CD4-positive, alpha-beta T cell treated with Interleukin-6 at 100 ng/mL for 8 hours (primary cell): ENCODE measurements at places on chromosomes 7 and 10.

GRCh38 chr10:53491774-53492173 lies 719.2 kb upstream of the MBL2 start:
- no peak for DNase-seq

GRCh38 chr10:113126229-113127201 lies 176.5 kb downstream of the TCF7L2 start:
- DNase-seq: peak; percentile 25

- DNase-seq: no peak
Measured at GRCh38 chr7:101216860-101217387, 457 bp downstream of the PLOD3 start.

- DNase-seq: no peak
Measured at GRCh38 chr10:71605263-71605962, 114.2 kb downstream of the C10orf105 start.

GRCh38 chr10:60197206-60197605 lies 192.5 kb downstream of the ANK3 start:
- DNase-seq: no peak

DNA sequence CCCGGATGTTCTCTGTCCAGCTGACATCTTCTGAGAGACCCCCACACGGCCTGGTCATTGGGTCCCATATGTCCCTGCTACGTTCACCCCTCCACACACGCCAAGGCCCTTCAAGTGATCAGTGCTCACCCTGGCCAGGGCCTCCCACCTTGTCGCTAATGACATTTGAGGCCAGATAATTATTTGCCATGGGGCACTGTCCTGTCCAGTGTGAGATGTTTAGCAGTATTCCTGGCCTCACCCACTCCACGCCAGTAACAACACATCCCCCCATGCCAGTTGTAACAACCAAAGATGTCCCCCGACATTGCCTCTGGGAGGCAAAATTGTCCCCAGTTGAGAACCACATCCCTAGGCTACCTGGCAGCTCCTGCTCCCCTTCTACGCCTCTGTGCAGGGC lies 49.9 kb upstream of the NANOS1 start:
- no peak for DNase-seq

DNA sequence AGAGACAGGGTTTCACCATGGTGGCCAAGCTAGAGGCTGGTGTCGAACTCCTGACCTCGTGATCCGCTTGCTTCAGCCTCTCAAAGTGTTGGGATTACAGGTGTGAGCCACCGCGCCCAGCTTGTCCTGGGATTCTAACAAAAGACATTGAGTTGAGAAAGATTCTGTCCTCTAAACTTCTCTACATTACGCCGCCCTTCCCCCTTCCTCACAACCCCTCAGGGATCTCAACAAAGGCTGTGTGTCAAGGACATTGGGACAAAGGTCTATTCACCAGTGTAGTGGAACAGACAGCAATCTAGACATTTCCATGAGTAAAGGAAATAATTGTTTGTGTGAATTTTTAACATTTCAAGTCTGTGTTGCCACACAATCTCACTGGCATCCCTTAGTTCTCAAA lies 68.8 kb upstream of the KIF5B start:
- DNase-seq: no peak

GRCh38 chr10:35089611-35090161 lies 455 bp downstream of the CUL2 start:
- peak; percentile 10 for DNase-seq

DNA sequence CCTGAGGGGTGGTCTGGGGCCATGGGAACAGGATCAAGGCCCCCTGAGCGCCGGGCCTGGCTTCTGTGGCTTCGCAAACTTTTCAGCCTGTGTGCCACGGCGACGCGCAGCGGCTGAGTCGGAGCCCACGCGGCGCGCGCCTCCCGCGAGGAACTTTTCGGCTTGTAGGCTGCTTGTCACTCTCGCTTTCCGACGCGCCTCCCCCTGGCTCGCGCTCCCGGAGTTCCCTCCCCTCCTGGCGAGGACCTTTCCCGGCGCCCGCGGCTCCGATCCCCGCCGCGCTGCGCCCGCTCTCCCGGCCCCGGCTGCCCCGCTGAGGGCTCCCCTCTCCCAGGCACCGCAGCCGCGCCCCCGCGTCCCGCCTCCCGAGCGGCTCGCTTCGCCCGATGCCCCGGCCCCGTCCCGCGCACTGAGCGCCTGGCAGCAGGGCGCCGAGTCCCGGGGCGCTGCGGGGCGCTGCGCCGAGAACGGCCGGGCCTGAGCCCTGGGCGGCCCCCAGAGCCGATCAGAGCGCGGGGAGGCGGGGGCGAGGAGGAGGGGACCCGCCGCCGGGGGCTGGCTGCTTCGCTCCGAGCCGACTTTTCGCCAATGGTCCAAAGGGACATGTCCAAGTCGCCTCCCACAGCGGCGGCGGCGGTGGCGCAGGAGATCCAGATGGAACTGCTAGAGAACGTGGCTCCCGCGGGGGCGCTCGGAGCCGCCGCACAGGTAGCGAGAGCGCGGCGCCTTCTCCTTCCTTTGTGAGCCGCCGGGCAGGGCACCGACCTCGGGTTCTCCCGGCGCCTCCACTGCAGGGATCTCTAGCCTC lies at the start of gene CACNB2:
CACNB2 (plus strand) TSS at position 276 of the 808 bp plus-strand sequence.
- DNase-seq: no peak

GRCh38 chr7:3370068-3370830 lies 69.2 kb downstream of the SDK1 start:
- no peak for DNase-seq

DNA sequence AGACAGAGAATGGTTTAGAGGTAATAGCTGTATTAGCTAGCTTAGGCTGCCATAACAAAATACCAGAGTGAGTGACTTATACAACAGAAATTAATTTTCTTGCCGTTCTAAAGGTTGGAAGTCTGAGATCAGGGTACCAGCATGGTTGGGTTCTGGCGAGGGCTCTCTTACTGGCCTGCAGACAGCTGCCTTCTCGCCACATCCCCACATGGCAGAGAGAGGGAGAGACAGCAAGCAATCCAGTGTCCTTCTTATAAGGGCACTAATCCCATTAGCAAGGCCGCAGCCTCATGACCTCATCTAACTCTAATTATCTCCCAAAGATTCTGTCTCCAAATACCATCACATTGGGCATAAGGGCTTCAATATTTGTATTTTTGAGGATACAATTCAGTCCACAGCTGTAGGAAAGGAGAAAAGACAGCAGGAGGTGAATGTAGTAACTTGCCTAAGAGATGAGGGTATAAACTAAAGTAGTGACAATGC lies 3.6 kb upstream of the STAM start:
- DNase-seq: no peak

GRCh38 chr7:55983537-55983936 lies 19.2 kb downstream of the NIPSNAP2 start:
- DNase-seq: no peak

GRCh38 chr7:129781928-129782817 lies 170.6 kb downstream of the UBE2H start:
- no peak for DNase-seq

- DNase-seq: no peak
Measured at GRCh38 chr10:69665474-69666320, 35.6 kb downstream of the FAM241B start.

- DNase-seq: no peak
Measured at GRCh38 chr7:66257481-66257880, 52.3 kb downstream of the TPST1 start.

DNA sequence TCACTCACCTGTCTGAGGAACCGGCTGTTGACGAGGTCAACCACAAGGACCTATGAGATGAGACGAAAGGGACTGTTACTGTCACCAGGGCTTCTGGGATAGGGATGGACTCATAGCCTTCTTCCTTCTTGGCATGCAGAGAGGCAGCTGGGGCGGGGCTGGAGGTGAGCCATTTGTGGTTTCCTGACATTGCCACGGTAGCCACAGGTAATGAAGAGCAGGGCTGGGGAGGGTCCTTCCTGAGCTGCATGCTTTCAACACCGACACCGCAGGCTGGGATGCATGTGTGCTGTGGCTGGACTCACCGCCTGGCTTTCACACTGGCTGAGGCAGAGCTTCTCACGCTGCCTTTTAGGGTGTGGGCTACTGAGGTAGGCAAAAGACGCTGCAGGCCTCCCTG lies 46.4 kb upstream of the MKRN1 start:
- no peak for DNase-seq

DNA sequence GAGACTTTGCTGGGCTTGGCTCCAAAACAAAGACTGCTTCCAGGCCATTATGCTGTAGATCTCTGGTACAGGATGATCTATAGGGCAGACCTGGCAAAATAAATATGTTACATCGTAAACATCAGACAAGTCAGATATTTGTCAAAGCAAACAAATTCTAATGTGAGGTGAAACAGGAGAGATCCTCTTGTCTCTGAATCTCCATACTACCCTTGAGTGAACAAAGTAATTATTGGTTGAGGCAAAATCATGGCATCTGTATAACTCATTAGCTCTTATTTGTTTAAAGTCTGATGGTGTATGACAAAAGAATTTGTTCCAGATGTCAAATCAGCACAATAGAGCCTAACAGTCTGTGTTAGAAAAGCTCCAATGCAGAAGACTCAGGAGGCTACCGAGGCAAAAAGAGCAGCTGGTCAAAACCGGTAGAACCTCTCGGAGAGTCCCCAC lies 1291.5 kb downstream of the TYW1 start:
- DNase-seq: no peak

DNA sequence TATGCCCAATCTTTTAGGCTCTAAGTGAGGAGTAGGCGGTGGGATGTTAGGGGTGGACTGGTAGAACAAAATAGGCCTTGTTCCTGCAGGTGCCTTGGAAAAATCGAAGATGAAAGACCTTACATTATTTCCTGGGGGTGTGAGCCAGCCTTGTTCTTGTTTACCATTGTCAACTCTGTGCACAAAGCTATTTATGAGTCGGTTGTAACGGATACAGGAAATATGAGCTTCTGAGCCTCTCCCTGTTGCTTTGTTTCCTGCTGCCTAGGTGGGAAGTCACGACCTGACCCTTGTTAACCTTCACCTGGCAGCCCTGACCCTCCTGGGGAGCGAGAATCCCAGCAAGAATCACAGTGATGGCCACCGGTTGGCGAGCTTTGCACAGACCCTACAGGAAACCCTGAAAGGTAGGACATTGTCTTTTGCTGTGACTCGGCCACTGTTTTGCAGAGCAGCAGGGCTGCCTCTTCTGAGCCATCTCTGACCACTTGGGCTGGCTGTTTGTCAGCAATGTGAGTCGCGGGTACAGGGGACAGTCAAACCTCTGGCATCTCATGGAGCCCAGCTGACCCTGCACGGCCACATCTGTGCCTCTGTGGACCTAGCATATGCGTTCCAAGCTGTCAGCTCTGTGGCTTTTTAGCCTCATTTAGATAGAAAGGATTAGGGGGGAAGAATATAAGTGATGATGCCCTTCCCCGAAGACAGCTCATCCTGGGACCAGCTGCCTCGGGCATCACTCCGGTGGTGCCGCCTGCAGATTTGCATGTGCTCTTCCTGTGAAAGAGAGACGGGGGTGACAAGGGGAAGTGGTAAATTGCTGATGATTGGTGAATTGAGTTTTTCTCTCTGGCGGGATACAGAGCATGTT lies 102.1 kb upstream of the ANLN start:
- peak; percentile 56 for DNase-seq

DNA sequence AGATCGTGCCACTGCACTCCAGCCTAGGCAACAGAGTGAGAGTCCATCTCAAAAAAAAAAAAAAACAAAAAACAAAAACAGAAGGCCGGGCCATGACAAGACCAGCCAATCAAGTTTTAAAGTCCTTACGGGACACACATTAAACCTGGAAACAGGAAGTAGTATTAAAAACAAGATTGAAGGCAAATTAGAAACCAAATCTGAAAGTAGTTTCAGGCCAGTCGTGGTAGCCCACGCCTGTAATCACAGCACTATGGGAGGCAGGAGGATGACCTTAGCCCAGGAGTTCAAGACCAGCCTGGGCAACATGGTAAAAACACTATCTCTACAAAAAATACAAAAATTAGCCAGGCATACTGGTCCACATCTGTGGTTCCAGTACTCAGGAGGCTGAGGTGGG lies 18.1 kb downstream of the PSAP start:
- DNase-seq: no peak

- DNase-seq: no peak
Measured at GRCh38 chr10:35913628-35914027, 271.5 kb upstream of the FZD8 start.

DNA sequence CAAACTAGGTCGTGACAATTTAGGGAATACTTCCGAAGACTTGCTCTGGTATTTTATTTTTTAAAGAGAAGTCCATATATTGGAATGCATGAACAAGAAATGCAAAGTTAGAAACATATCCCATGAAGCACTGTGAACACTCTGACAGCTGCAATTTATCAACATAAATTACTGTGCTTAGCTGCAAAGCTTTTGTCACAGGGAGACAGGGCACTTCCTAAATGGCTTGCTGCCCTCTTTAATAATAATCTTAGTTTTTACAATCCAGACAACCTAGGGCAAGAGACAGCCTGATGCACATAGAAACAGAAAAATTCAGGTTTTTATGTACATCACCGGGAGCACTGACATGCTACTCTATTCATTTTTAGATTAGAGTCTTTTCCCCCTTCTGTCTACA lies 78.3 kb upstream of the NOBOX start:
- no peak for DNase-seq

- no peak for DNase-seq
Measured at GRCh38 chr10:130466271-130466997, 330.2 kb downstream of the GLRX3 start.

DNA sequence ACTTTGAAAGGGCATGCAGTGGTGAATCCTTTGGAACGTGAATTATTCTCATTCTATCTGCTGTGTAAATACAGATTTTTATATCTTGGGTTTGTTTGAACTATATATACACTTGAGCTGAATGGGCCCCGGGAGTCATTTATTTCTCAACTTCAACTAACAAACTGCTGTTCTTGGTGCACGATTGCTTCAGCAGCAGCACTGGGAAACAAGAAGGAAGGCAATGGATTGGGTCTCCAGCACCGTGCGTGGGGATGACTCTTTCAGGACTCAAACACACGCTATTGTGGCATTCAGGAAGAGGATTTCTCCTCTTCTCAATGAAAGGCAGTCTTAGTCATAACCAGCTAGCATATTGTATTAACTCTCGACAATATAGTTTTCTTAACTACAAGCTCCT lies 226.0 kb upstream of the NFE2L3 start:
- DNase-seq: no peak

DNA sequence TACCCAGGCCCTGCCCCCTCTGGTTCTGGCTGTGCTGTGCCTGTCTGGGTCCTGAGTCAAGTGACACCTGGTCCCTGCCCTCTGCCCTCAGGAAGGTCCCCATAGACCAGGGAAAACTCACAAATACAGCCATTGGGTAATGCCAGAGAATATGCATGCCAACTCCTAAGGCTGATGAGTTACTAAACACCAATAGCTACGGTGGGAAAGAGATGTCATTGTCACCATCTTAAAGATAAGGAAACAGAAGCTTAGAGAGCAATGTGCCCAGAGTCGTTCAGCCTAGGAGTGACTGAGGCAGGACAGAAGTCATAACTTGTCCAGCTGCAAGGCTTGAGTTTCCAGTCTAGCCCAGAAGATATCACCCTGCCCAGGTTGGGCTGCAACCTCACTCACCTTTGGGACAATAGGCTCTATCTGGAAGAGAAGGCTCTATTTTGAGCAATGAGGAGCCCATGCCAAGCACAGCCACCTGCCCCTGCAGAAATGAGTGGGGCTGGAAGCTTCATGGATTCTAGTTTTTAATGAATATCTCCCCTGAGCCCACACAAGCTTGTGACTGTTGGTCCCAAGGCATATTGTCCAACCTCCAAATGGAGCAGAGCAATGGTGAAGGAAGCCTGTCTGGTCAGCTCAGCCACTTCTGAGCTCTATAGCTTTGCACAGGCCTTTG lies 42.6 kb downstream of the ZNF273 start:
- DNase-seq: no peak
